Effector memory CD8-positive, alpha-beta T cell (primary cell): ENCODE measurements at places on chromosomes 12 and 14.

GRCh38 chr14:36442824-36443241 is 77.2 kb downstream of the NKX2-1 start:
- no peak for DNase-seq

DNA sequence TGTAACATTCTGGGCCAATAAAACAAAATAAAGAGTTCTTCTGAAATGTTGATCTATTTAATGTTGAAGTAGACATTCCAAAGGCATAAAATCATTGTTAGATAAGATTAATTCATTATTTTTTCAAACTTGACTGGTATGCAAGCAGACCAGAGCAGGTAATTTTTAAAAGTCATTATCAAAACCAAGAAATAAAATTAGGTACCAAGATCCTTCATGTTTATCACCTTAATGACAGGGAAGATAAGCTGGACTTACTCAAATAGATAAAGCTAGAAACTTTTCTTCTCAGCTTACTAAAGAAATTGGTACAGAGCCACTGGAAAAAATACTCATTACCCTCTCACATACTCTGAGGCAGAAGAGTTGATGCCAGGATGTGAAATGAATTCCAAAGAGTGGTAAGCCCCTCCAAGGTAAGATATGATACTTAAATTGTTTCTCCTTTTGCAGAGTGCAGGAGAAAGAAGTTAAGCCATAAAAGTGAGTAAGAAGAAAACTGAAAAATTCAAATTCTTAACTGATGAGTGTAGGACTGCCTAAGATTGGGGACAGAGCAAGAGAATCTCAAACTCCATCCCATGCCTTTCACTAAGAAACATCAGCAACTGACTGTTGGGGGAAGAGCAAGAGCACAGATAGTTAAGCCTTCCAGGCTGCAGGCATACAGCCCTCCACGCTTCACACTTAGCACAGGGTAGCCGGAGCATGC is 111.9 kb downstream of the SLC41A2 start:
- no peak for DNase-seq

DNA sequence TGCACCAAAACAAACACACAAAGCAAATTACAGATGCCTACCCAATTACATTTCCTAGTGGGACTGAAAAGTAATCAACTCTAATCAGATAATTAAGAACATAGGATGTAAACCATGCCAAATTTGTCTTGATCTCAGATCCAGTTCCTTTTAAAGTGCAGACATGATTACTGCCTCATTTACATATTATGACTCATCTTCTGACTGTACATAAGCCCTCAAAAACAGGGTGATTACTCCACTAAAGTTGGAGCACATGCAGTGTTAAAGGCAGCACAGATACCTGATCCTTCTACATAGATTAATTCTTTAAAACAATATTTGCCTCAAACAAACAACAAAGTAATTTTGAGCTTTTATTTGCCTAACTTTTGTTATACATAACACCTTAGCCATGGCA is 337.2 kb downstream of the RPS29 start:
- no peak for DNase-seq

GRCh38 chr12:53365245-53365904 is 14.6 kb upstream of the SP1 start:
- no peak for DNase-seq

DNA sequence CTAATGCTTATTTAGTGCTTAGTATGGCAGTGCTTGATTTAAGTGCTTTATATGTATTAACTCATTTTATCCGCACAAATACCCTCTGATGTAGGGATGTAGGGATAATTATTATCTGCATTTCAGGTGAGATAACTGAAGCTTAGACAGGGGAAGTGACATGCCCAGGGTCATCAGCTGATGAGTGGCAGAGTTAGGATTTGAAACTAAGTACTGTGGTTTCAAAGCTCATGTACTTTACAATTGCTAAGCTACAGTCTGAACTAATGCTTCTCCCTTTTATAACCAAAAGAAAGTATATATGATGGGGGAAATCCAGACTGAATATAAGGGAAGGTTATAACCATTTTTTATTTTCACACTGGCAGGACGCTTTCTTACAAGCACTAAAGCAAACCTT is 229.6 kb upstream of the NAV3 start:
- DNase-seq: no peak

DNA sequence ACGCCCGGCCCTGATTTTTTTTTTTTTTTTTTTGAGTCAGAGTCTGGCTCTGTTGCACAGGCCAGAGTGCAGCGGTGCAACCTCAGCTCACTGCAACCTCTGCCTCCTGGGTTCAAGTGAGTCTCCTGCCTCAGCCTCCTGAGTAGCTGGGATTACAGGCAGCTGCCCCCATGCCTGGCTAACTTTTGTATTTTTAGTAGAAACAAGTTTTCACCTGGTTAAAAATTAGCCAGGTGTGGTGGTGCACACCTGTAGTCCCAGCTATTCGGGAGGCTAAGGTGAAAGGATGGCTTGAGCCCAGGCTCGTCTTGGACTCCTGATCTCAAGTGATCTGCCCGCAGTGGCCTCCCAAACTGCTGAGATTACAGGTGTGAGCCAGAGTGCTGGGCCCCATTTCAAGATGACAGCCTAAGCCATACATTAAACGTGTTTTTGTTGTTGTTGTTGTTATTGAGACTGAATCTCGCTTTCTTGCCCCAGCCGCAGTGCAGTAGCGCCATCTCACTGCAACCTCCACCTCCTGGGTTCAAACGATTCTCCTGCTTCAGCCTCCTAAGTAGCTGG is 42.7 kb upstream of the EAPP start:
- DNase-seq: no peak

GRCh38 chr14:66824251-66824650 is 316.3 kb downstream of the GPHN start:
- DNase-seq: no peak

DNA sequence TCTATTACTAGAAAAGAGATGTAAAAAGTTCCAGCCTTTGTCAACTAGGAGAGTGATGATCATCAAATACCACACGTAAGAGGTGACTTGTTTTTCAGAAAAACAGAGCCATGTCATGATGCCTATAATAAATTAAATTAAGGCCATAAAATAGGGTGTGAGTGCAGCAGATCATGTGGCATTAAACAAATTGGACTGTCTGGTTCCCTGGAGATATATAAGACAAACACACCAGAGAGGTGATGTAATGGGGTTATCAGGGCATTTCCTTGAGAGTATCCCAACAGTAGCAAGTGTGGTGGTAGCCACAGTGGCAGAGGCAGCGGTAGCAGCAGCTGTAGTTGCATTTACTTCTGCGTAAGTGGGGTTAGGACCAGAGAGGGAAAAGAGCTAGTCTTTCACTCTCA is 14.6 kb upstream of the GALNT6 start:
- no peak for DNase-seq

GRCh38 chr14:96239711-96240141 is 16.3 kb upstream of the BDKRB1 start:
- no peak for DNase-seq

DNA sequence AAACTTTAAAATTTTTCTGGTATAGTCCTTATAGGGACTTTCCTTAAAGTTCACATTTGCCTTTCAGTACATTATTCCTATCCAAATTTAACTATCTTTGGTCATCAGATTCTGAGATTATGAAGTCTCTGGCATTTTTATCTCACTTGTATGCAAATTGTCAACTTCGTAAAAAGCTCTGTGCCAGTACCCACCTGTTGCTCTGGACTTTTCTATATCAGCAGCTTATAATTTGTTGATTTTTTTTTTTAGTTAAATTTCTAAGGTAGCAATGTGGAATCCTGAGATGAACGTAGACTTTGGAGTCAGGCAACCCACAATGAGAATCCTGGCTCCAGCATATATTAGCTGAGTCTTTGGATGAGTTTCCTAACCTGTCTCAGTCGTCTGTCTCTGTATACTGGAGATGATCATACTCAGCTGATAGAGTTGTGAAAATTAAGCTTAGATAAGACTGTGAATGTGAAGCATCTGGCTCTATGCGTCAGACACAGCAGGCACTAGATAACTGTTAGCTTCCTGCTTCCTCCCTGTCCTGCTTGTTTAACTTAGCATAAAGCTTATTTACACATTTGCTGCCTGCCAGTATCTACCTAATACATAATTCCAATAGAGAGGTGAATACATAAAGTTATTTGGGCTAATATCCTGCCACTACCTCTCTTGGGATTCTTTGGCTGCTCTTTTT is 59.8 kb downstream of the MARK3 start:
- no peak for DNase-seq

GRCh38 chr14:104360501-104360900 is 219.1 kb upstream of the C14orf180 start:
- no peak for DNase-seq

- DNase-seq: no peak
Observed at GRCh38 chr14:90096566-90096965, 34.8 kb downstream of the KCNK13 start.

GRCh38 chr14:99202516-99202915 is 69.5 kb downstream of the BCL11B start:
- DNase-seq: no peak

DNA sequence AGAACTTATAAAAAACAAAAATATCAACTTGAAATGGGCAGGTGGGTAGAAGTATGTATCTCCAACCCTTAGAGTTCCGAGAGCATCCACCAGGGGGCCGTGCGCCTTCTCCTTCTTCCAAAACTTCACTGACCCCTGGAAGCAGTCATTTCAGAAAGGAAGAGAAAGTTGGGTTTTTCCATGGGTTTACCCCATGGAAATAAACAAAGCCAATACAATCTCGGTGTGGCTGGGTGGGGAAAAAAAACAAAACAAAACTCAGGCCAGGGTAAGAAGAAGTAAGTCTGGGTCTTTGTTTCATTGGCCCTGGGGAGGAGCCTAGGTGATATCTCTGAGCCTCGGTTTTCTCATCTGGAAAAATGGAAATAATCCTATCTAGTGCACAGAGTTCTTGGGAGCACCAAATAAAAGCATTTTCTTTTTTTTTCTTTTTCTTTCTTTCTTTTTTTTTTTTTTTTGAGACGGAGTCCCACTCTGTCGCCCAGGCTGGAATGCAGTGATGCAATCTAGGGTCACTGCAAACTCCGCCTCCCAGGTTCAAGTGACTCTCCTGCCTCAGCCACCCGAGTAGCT is 33.6 kb upstream of the HNF1A start:
- peak; percentile 60 for DNase-seq

- DNase-seq: no peak
Observed at GRCh38 chr12:109744986-109745942, 31.6 kb downstream of the FAM222A start.

GRCh38 chr14:55711175-55711811 is 131.3 kb downstream of the KTN1 start:
- no peak for DNase-seq

GRCh38 chr14:32950584-32950983 is 11.9 kb downstream of the NPAS3 start:
- DNase-seq: no peak

- no peak for DNase-seq
Observed at GRCh38 chr12:6894321-6894720, 10.3 kb upstream of the LRRC23 start.

GRCh38 chr14:57246933-57247657 is 21.6 kb downstream of the EXOC5 start:
- no peak for DNase-seq

DNA sequence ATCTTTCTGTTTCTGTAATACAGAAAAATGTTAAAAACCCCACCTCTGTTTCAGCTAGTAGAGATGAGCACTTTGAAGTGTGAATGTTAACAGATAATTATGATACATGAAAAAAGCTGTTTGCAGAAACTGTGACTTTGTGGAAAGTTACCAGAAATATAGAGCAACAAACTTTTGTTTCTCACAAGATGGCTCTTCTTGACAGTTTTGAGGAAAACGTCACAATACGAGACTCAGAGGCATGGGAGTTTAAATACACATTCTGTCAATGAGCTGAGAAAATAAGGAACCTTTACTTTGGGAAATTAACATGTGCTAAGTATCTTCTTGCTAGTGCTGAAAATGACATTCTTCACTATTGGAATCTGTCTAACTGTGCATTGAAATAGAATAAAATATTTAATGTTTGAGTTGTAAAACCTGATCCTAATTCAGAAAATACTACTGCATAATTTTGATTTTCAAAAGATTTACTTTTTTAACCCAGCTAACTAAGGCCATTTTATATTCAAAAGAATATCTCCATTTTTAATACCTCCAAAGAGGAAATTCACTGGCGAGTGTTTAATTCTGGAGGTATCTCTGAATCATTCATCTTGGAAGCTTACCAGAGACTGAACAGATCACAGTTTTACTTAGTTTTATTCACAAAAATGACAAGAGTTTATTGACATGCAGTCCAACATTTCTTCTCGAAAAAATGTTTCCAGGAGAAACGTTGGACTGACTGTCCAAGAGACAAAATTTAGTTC is 308.9 kb upstream of the LRFN5 start:
- DNase-seq: no peak

GRCh38 chr12:54719691-54720090 is 71.5 kb upstream of the DCD start:
- DNase-seq: no peak

GRCh38 chr12:66269757-66270383 is 32.4 kb upstream of the HELB start:
- DNase-seq: peak; percentile 9

GRCh38 chr12:16796168-16796567 is 190.2 kb upstream of the LMO3 start:
- no peak for DNase-seq

DNA sequence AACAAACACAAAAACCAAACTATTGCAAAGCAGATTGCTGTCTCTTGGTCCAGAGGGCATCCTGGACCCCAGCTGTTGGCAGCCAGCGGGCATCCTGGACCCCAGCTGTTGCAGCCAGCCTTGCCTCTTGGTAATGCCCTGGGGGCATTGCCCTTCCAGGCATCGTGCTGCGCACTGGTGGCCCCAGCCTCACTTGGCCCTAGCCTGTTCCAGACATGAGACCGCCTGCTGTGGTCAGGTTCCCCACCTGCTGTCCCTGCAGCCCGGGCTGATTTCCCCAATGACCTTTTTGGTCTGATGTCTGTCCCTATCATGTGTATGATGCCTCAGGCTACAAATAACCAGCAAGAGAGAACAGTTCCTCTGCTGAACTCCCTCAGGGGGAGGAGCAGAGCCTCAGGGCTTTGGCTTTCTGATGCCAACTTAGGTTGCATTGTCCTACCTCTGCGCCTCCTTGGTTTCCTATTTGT is 20.8 kb downstream of the MLXIP start:
- DNase-seq: no peak

- no peak for DNase-seq
Observed at GRCh38 chr14:60981633-60982455, 799 bp downstream of the SLC38A6 start.

GRCh38 chr14:84584511-84584910 is 945.4 kb upstream of the FLRT2 start:
- no peak for DNase-seq
